MCF 10A (cell line): ENCODE measurements at places on chromosomes 7 and 10. TPM values are rescaled to one million over a fixed set of nuclear protein-coding genes. Genes with fewer than 3 reads are reported as not detected.

GRCh38 chr10:87590705-87591588, 68.7 kb upstream of the PAPSS2 start:
- no peaks in the 10 kb centered on the region for H3K27me3 ChIP-seq
- H3K36me3 ChIP-seq = no peaks in the 10 kb centered on the region
- H3K27ac ChIP-seq = no peak overlapping the region
- DNase-seq = peak; percentile 19
- H3K4me1 ChIP-seq = peaks cover 7% of the 10 kb centered on the region

GRCh38 chr10:24900888-24901685, 51.3 kb downstream of the PRTFDC1 start:
- no peak overlapping the region for H3K4me3 ChIP-seq
- H3K27me3 ChIP-seq = no peaks in the 10 kb centered on the region
- H3K27ac ChIP-seq = no peak overlapping the region
- peaks cover 18% of the 10 kb centered on the region for H3K4me1 ChIP-seq
- DNase-seq = no peak

GRCh38 chr7:85469446-85470010, 282.7 kb upstream of the SEMA3D start:
- peaks cover 80% of the 10 kb centered on the region for H3K27me3 ChIP-seq
- no peak for DNase-seq
- H3K4me3 ChIP-seq = no peak overlapping the region
- no peak overlapping the region for H3K27ac ChIP-seq

GRCh38 chr10:95430231-95430951, 130.8 kb downstream of the SORBS1 start:
- H3K36me3 ChIP-seq = peaks cover 6% of the 10 kb centered on the region
- no peak overlapping the region for H3K4me3 ChIP-seq
- peaks cover 7% of the 10 kb centered on the region for H3K27me3 ChIP-seq
- peaks cover 11% of the 10 kb centered on the region for H3K4me1 ChIP-seq

GRCh38 chr10:34041871-34042270, 707.4 kb upstream of the NRP1 start:
- H3K4me3 ChIP-seq = no peak overlapping the region
- no peak for DNase-seq
- H3K27me3 ChIP-seq = peaks cover under 1% of the 10 kb centered on the region
- peaks cover 8% of the 10 kb centered on the region for H3K4me1 ChIP-seq

GRCh38 chr10:84567133-84567532, 238.7 kb downstream of the CCSER2 start:
- no peaks in the 10 kb centered on the region for H3K4me1 ChIP-seq
- H3K36me3 ChIP-seq = no peaks in the 10 kb centered on the region
- H3K27ac ChIP-seq = no peak overlapping the region
- no peak overlapping the region for H3K4me3 ChIP-seq

- no peaks in the 10 kb centered on the region for H3K36me3 ChIP-seq
- H3K4me1 ChIP-seq = no peaks in the 10 kb centered on the region
- peaks cover 11% of the 10 kb centered on the region for H3K27me3 ChIP-seq
- H3K4me3 ChIP-seq = no peak overlapping the region
- peak; percentile 45 for DNase-seq
These were observed 63.9 kb upstream of the LOXL4 start for GRCh38 chr10:98331885-98332284.

- peaks cover 17% of the 10 kb centered on the region for H3K36me3 ChIP-seq
- no peaks in the 10 kb centered on the region for H3K4me1 ChIP-seq
- no peak for DNase-seq
- H3K27me3 ChIP-seq = no peaks in the 10 kb centered on the region
- H3K4me3 ChIP-seq = no peak overlapping the region
These were observed 73.6 kb downstream of the PODXL start for GRCh38 chr7:131482800-131483199.

DNA sequence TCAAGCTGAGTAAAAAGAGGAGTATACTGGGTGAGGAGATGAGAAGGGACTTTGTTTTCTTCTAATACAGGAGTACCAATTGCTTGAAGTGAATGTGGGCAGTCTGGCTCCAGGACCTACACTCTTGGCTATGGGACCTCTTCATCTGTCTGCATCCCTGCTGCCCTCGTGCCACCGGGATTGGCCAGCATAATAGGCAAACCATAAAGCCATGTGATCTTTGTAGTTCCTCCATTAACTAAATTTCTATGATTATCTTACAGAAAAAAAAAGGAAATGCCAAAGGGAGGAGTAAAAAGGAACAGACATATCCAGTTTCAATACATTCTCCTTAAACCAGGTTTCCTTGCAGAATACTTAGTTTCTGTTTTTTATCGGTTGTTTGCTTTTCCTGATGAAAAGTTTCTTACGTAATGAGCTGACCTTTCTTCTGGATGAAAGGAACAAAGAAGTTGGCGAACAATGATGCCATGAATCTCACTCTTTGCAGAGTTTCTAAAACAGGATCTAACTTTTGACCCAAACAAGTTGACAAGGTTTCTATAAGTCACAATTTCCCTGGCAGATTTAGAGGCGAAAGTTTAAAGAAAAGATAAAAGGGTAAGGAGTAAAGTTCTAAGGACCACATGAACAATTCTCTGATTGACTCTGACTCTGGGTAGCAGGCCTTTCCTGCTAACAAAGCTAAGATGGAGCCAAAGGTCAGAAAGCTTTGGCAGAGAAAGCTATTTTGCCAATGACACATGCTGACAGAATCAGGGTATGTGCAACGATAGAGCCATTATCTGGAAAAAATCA, 54.1 kb downstream of the LAMB1 start:
- peaks cover 46% of the 10 kb centered on the region for H3K4me1 ChIP-seq

DNA sequence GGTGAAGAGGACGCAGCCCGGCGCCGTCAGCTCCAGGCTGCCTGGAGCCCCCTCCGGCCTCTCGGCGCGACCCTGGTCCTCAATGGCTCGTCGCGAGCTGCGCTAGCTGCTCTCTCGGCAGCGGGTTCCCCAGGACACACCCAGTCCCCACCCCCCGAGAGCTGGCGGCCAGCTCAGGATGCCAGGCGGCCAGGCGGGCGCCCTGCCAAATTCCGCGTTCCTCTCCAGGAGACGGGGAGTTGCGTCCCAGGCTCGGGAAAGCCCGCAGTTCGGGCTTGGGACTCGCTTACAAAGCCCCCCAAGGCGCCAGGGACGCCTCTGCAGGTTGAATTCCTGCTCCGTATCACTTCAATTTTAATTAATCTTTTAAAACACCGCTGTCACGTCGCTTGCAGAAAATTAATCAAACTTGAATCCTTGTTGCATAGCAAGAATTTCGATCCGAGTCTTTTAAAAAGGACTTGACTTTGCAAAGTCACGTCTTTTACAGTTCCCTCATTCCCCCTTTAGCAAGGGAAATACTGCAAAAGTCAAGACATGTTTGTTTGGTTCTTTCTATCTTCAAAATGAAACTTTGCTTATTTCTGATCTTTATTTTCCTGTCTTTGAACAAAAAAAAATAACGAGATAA, 28.2 kb downstream of the SKIDA1 start:
- H3K4me3 ChIP-seq = peak overlapping the region; percentile 82
- H3K4me1 ChIP-seq = no peaks in the 10 kb centered on the region
- peaks cover 21% of the 10 kb centered on the region for H3K27me3 ChIP-seq
- H3K27ac ChIP-seq = no peak overlapping the region
- peak; percentile 95 for DNase-seq

GRCh38 chr7:99210265-99210970, 2.5 kb upstream of the KPNA7 start:
- H3K36me3 ChIP-seq = no peaks in the 10 kb centered on the region
- H3K4me3 ChIP-seq = peak overlapping the region; percentile 26
- peak overlapping the region; percentile 98 for H3K27ac ChIP-seq
- no peaks in the 10 kb centered on the region for H3K27me3 ChIP-seq
- H3K4me1 ChIP-seq = peaks cover 19% of the 10 kb centered on the region

DNA sequence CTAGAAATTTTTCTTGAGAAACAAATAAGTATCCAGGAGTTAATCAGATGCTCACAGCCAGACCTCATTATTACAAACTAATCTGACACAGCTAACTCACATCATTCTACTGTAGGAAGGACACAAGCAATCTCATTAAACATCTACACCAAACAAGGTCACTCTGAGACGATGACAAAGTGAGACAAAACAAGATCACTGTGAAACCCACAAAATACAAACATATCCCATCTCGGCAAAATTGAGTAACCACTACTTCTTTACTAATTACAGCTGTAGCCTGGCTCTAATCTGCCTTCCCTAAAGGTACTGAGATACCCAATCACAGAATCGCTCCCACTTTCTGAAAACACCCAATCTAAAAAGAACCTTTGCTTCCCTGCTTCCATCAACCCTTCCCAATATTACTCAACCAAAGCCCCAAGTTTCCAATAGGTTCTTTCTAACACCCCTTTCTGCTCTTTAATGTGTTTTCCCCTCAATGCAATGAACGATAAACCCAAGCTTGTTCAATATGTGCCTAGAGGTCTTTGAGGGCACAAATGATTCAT, 26.9 kb downstream of the CCDC6 start:
- H3K4me3 ChIP-seq = no peak overlapping the region
- peaks cover 12% of the 10 kb centered on the region for H3K36me3 ChIP-seq
- peaks cover 17% of the 10 kb centered on the region for H3K4me1 ChIP-seq
- peak overlapping the region; percentile 32 for H3K27ac ChIP-seq

GRCh38 chr10:75638752-75639151, 207.3 kb downstream of the LRMDA start:
- H3K4me1 ChIP-seq = no peaks in the 10 kb centered on the region
- peaks cover 42% of the 10 kb centered on the region for H3K27me3 ChIP-seq
- H3K36me3 ChIP-seq = no peaks in the 10 kb centered on the region
- H3K27ac ChIP-seq = no peak overlapping the region
- no peak for DNase-seq

DNA sequence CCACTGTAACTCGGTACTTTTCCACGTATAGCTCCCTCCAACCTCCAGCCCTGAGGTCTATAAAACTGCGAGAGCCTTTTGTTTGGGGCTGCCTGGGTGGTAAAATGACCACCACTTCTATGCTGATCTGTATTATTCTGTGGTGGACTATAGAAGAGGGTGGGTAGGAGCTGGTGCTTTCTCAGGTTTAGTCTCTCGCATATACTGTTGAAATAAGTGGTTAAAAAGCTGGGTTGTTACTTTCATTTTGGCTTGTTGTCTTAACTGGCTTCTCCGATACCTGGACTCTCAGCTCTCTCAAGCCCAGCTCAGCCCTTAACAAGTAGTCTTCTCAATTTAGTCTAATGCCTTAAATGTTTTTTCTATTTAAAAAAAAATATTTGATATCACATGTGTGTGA, 70.3 kb downstream of the KIF20B start:
- H3K4me3 ChIP-seq = no peak overlapping the region
- H3K4me1 ChIP-seq = peaks cover 17% of the 10 kb centered on the region
- peak overlapping the region; percentile 28 for H3K27ac ChIP-seq

GRCh38 chr10:127899766-127900387, 7.0 kb upstream of the PTPRE start:
- H3K27me3 ChIP-seq = no peaks in the 10 kb centered on the region
- no peak overlapping the region for H3K4me3 ChIP-seq
- H3K4me1 ChIP-seq = peaks cover 5% of the 10 kb centered on the region
- no peaks in the 10 kb centered on the region for H3K36me3 ChIP-seq
- no peak for DNase-seq
- no peak overlapping the region for H3K27ac ChIP-seq

- peaks cover 17% of the 10 kb centered on the region for H3K36me3 ChIP-seq
- no peak overlapping the region for H3K4me3 ChIP-seq
- no peaks in the 10 kb centered on the region for H3K27me3 ChIP-seq
These were observed 3.0 kb downstream of the GCC1 start for GRCh38 chr7:127582361-127582760.

DNA sequence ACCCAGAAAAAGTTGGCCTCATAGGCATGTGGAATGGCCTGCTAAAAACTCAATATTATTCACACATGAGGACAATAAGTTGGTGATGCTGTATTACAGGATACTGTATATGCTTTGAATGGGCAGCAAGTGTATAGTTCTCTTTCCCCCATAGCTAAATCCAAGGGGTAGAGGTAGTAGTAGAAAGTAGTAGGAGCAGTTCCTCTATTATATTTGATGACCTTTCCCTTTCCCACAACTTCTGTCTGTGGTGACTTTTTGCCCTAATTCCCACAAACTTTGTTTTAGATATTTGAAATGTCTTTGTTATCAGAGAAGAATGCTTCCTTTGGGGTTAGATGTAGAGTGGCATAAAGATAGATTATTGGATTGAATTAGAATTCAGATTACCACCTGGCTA, 154.0 kb upstream of the STEAP4 start:
- no peak for DNase-seq
- H3K27me3 ChIP-seq = peaks cover 26% of the 10 kb centered on the region
- H3K27ac ChIP-seq = no peak overlapping the region
- H3K36me3 ChIP-seq = no peaks in the 10 kb centered on the region
- no peaks in the 10 kb centered on the region for H3K4me1 ChIP-seq

DNA sequence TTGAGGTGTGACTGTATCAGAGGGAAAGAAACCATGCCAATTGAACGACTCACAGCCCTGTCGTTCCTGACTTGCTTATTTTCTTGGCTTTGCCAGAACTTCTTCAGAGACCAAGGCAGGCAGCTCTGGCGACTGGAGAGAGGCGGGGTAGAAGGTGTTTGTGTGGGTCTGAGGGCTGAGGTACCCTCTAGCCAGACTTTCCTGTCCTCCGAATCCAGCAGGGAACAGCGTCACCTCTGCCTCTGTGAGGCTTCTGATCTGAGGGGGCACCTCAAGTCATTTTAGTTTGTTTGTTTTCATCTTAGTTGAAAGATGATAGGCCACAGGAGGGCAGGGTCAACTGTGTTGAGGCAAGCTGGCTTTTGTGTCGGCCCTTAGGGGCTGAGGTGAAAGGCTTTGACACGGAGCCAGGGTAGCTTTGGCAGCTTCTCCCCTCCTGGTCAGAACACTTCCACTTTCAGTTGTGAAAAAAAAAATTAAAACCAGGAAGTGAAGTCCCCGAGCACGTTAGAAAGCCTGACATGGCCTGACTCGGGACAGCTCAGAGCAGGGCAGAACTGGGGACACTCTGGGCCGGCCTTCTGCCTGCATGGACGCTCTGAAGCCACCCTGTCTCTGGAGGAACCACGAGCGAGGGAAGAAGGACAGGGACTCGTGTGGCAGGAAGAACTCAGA, 1.9 kb downstream of the ACSL5 start:
- H3K4me3 ChIP-seq = no peak overlapping the region
- DNase-seq = peak; percentile 23
- H3K4me1 ChIP-seq = peaks cover 21% of the 10 kb centered on the region
- H3K27ac ChIP-seq = peak overlapping the region; percentile 63
- no peaks in the 10 kb centered on the region for H3K36me3 ChIP-seq
- H3K27me3 ChIP-seq = no peaks in the 10 kb centered on the region

DNA sequence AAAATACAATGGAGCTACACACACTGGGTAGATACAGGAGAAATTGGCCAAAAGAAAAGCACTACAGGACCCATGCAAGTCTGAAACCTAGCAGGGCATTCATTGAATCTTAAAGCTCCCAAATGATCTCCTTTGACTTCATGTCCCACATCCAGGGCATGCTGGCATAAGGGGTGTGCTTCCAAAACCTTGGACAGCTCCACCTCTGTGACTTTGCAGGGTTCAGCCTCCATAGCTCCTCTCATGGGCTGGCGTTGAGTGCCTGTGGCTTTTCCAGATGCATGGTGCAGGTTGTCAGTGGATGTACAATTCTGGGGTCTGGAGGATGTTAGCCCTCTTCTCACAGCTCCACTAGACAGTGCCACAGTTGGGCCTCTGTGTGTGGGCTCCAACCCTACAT, 626.3 kb upstream of the POT1 start:
- H3K36me3 ChIP-seq = no peaks in the 10 kb centered on the region
- no peak overlapping the region for H3K4me3 ChIP-seq
- H3K27ac ChIP-seq = no peak overlapping the region
- peak; percentile 27 for DNase-seq
- H3K27me3 ChIP-seq = no peaks in the 10 kb centered on the region

Gene CNNM1
- 0.10 TPM in 1 of 2 replicates, not detected in the other for total RNA-seq

Gene PTPRN2
- 4.0 and 4.5 TPM in 2 replicates for total RNA-seq

Gene KCNH2
- total RNA-seq = 0.09 TPM in 1 of 2 replicates, not detected in the other

Gene IQUB
- 0.16 and 0.17 TPM in 2 replicates for total RNA-seq

Gene NPTX2
- not detected in 2 replicates for total RNA-seq

Gene RGR
- total RNA-seq = not detected in 2 replicates

Gene CTTNBP2
- total RNA-seq = 0.17 and 0.98 TPM in 2 replicates

Gene SEMA4G
- total RNA-seq = 0.32 TPM in 1 of 2 replicates, not detected in the other

Gene DRGX
- not detected in 2 replicates for total RNA-seq
